ENCODE measurements at places on chromosomes 2 and 18.

GRCh38 chr2:226788064-226788463, 11.6 kb downstream of the IRS1 start:
- DNase-seq = no peak

- no peak for DNase-seq
Observed at GRCh38 chr18:8816816-8817215, 111.5 kb downstream of the MTCL1 start.

DNA sequence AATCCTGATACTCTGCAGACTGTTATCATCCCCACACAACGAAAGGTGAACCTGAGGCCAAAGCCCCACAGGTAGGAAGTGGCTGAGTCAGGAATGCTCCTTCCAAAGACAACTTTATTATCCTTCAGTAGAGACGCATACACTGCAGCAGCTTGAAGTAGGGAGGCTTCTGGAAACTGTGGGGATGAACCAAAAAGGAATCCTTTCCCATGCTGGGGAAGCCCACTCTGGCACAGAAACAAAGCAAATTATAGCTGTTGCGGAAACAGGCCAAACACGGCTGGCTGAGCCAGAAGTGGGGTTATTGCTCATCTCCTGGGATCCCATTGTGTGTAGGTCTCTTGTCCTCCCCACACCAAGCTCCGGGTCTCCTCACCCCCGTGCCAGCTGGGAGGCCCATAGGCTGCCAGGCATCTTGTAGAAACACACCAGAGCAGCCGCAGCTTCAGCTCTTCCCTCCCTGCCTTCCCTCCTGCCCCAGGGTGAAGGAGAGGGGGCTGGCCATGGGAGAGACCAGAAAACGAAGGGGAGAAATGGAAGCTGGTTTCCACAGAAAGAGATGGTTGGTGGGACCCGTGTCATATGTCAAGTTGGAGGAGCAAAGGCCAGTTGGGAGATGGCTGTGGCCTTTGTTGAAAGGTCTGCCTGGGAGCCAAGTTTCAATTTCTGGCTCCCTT, 176.9 kb upstream of the NABP1 start:
- DNase-seq = no peak

DNA sequence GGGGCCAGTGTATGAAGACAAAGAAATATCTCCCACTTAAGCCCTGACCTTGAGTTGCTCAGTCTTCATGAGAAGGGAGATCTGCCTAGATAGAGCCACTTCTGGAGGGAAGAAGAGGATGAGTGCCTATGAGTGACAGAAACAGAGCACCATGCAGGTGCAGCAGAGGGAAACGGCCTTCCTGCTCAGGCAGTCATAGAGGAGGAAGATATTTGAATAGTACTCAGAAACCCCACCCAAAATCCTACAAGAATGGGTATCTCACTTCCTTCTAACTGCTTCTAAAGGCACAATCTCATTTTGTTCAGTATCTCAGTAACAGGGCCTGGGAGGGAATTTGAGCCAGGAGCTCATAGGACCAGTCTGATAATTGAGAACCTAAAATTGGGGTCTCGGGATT, 339.3 kb downstream of the ALK start:
- DNase-seq = no peak

- DNase-seq = no peak
Observed at GRCh38 chr2:48048476-48049171, 142.3 kb upstream of the FBXO11 start.

DNA sequence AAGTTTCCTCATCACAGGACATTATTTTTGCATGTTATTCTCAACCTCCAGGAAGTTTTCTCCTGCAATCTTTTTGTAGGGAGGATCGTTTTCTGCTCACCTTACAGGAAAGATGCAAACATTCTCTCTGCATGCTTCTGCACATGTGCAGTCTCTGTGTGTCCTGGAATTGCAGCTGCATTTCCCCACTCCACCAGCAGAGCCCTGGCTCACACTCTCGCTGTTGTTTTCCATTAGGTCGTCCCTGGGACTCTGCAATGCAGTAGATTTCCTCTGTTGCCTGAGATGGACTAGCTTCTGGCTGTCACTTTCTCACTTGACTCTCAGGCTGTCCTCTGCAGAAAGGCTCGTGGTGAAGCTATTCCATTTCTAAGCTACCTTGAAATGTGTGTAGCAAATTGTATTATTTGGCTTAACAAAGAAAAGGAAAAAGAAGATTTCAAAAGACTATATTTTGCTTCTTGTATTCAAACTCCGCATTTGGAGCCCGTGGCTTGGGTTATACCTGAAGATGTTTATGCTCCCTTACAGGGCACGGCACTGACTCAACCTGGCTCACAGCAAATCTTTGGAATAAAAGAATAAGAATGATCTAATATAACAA, 346.7 kb downstream of the RAD51AP2 start:
- DNase-seq = no peak

DNA sequence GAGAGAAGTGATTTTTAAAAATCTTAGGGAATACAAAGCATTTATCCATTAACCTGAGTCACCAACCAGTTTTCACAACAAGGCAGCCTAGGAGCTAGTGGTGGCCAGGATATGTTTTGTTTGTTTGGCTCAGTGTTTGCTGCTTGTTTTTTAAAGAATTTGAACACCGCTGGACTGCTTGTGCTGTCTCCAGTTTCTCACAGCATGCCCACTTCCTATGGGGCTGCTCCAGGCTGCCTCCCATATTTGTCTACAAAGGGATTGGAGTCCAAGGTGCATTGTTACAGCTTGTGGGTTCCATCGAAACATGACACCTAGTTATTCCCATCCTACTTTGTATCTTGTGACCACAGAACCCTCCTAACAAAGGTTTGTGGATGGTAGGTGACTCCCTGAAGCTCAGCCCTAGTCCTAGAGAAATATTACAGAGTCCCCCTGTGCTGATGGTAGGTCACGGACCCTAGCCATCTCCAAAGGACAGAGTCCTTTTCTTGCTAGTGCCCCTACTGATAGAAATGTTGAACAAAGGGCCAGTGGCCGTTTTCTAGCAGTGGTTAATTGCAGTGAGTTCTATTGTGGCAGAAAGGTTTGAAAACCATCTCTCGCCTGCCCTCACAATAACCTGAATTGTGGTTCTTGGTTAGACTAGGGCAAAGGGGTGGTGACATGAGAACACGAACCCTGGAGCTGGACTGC, 23.2 kb downstream of the GPR39 start:
- no peak for DNase-seq

- DNase-seq = no peak
Observed at GRCh38 chr2:215752991-215753390, 260.4 kb downstream of the MREG start.

DNA sequence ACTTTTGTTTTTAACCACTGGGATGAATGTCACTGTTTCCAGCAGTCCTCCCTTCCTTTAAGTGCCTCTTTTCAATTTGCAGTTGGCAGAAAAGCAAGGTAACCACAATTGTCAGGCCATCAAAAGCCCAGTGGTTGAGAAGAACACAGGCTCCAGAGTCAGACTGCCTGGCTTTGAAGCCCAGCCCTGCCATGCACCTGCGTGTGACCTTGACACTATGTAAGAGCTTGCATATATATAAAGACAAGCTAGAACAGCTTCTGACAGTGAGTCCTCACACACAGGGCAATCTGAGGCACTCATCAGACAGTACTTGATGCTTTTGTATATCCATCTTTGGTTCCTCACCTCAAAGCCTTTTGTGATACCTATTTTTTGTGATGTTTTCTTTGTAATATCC, 11.0 kb downstream of the CCBE1 start:
- DNase-seq = no peak

- DNase-seq = no peak
Observed at GRCh38 chr2:16167870-16168426, 227.6 kb downstream of the MYCN start.

GRCh38 chr18:53117851-53118250, 777.9 kb downstream of the DCC start:
- no peak for DNase-seq

DNA sequence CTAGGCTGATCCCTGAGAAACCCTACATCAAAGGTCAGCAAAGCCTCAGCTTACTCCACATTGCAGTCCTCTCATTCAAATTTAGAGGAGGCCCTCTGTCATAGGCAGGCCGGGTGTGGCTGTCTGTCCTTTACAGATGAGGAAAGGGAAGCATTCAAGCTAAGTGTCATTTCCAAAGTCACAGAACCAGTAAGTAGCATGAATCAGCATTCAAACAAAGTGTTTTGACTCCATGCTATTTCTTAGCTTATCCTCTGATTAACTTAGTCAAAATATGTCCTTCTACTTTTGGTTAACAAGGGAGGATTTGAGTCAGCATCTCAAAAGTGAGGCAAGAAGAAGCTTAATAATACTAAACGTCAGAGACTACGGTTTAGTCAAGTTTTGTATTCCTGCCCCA, 409.0 kb upstream of the POU3F3 start:
- no peak for DNase-seq

DNA sequence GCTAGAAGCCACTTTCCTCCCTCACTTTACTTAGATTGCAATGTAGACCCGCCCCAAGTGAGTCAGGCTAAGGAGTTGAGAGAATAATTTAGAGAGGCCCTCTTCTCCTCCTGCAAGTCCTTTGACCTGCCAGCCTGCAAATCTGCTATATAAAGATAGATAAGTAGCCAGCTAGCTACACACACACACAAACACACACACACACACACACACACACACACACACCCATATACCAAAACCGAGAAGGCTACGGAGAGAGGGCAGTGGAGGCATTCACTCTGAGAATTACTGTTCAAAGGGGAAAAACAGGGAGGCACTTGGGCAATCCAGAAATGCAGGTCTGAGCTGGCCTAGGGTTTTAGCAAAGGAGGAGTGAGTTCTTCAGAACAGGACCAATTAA, 23.0 kb upstream of the SMAD7 start:
- DNase-seq = no peak

DNA sequence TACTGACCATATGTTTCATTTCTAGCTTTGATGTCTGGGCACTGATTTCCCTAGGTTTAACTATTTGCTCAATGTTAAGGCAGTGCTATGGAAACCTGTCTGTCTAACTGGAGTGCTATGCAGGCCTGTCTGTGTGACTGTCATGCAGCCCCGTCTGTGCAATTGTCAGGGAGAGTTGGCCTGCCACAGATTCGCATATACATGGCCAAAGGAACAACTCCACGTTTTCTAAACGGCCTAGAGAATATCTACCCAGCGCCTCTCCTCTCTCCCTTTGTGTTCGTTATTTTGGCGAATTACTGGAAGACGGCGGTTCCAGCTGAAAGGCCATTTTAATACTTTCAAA, 59.6 kb upstream of the PSME4 start:
- no peak for DNase-seq

DNA sequence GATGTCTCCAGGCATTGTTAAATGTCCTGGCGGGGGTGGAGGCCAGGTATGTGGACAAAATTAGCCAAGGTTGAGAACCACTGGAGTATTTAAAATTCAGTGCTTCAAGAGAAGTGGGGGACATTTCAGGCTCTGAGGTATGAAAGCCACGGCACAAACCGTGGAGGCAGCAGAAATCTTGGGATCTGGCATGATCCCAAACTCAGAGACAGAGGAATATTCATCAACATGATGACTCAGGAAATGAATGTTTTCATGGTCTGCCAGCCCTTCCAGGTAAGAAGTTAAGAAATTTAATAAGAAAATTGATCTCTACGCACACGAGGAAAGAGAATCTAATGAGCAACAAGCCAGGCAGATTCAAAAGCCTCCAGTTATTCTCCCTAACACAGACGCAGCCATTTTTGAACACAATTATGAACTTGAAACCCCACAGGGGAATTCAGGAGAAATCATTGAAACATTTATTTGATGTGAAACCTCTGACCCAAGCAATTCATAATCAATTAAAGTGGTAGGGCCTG, 11.3 kb upstream of the GRP start:
- DNase-seq = no peak

DNA sequence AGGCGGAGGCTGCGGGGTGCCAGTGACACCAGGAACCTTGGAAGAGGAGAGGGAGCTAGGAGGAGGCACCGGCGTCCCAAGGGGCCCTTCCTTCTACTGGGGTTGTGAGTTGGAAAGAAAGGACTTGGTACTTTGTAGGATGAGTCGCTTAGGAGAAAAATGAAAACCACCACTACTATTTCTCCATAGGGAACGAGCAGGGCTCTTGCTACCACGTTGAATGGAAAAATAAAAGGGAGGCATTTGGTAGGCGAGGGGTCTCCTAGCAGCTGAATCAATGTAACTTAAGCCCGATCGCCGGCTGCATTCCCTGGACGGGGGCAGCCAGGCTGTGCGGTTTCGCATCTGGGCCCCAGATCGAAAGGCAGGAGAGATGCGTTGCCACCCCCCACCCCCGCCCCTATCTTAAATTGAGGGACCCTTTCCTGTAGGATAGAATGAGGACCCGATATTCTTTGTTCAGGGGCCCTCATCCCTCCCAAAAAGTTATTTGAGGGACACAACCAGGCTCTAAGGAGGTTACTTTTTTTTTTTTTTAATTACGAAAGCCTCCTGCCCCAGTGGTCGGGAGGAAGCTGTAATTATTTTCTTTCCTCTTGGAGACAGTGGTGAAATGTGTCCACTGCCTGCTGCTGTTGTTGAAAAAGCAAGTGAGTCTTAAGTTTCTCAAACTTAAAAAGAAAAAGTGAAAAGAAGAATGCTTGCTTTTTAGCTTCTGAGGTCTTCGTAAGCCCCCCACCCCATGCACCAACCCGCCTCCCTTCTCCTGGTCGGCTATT, 1.3 kb downstream of the IGFBP2 start:
- no peak for DNase-seq

DNA sequence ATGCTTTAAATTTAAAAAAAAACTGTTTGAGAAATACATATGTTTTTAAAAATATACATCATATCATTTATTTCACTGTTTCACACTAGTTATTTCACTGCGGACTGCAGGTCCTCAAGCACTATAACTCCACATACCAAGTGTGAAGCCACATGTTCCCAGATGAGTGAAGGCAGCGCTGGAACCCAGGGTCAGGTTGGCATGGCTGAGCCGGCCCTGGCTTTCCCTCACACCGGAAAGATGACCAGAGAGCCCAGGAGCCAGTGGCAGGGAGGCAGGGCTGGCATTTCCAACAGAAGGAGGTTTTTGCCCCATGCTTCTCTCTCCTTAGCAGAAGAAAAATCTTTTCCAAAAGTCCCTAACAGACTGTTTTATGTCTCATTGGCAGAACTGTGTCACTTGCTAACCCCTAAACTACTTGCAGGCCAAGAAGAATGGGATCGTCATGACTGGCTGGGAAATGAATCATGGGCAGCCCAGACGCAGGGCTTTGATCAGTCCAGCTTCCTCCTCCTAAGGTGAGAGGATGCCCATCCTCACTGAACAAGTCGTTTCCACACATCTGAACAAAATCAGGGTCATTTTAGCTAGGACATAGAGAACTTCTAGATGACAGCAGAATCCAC, 287.6 kb upstream of the HNRNPA3 start:
- no peak for DNase-seq

DNA sequence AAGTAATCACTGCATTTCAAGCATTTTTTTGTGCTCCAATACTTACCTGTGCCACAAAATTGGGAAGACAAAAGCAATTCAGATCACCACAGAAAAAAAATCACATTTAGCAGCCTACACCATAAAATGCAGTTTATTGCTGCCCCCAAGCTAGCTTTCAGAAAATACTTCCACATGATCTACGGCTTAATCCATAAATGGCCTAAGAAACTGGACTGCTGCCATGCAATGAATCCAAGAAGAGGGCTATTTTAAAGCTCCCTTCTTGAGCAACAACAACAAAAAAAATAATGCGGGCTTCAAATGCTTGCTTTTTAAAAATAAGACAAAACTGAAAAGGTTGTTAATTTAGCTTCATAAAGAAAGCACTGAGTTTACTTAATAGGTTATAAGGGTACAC, 272.3 kb downstream of the RAD51AP2 start:
- no peak for DNase-seq

Measured in activated naive CD4-positive, alpha-beta T cell treated with anti-CD3 and anti-CD28 coated beads, Interleukin-2, amount 10 ng/mL, durations not matched to agents 7 days and 5 days (primary cell).